ENCODE measurements at places on chromosomes 5 and 9.
A peak's percentile ranks its signal among the peaks of the same experiment; 100 is the strongest.

DNA sequence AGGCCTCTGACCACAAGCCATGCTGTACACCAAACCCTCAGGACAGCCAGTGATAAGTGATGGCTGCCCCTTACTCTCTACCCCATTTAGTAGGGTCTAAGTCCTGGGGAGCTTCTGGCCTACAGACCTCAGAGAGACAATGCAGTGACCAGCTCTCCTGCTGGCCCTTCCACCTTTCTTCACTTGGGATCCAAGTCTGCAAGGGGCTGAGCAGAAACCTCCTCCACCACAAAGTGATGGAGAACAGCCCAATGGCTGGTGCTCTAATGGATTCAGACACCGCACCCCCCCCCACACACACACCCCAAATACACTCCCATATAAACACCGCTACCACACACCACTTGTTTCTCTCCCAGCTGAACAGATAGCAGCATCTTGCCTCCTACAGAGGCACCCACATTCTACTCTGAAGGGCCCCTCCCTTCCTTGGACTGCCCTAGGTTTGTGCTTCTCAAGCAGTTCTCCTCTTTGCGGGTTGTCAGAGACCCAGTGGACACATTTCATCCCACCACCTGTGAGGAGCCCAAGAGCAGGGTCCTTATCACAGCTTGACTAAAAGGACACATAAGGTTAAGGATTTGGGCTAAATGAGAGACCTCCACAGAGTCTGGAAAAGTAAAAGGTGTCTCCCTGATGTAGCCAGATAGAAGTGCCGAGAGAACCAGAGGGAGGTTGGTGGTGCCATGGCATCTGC, 1.3 kb upstream of the PDLIM4 start:
- DNase-seq: no peak

- no peak for DNase-seq
Measured at GRCh38 chr5:134584662-134585061, 48.0 kb downstream of the SAR1B start.

- DNase-seq: no peak
Measured at GRCh38 chr5:154970759-154971158, 29.9 kb downstream of the MRPL22 start.

GRCh38 chr5:157993201-157993600, 134.3 kb upstream of the CLINT1 start:
- no peak for DNase-seq

GRCh38 chr5:33738097-33738496, 153.7 kb downstream of the ADAMTS12 start:
- DNase-seq: no peak

GRCh38 chr5:108696951-108697715, 50.6 kb upstream of the FER start:
- DNase-seq: no peak

DNA sequence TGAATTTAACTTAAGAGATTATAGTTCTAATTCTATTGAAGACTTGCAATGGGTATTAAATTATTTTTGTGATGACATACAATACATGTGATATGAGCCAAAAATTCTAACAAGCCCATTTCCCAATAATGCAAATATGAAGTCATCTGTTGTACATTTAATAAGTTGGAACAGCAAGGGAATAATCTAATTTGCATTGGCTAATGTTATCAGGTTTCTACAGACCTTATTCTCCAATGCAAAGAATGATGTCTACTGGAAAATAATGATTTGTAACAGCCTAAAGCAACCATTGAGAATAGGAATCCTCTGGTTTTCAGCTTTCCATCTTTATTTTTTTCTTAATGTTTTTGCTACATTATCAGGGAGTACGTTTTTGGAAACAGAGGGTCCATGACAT, 89.1 kb upstream of the MINAR2 start:
- no peak for DNase-seq

GRCh38 chr9:92717201-92718085, 47.2 kb downstream of the BICD2 start:
- no peak for DNase-seq

DNA sequence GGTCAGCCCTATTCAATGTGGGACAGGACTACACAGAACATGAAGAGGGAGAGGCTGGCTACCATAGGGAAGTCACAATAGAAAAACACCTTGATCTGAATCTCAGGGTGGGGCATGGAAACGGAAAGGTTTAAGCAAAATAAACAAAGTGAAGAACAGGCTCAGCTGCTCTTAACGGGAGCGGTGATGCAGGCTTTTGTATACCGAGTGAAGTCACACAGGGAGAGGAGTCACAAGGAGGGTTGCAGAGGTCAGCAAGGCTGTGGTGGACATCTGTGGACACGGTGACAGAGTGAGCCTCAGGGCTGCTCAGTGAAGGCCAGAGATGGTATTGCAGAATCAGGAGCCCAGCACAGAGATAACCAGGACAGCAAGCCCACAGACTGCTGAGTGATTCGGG, 30.6 kb upstream of the SEMA4D start:
- DNase-seq: no peak

DNA sequence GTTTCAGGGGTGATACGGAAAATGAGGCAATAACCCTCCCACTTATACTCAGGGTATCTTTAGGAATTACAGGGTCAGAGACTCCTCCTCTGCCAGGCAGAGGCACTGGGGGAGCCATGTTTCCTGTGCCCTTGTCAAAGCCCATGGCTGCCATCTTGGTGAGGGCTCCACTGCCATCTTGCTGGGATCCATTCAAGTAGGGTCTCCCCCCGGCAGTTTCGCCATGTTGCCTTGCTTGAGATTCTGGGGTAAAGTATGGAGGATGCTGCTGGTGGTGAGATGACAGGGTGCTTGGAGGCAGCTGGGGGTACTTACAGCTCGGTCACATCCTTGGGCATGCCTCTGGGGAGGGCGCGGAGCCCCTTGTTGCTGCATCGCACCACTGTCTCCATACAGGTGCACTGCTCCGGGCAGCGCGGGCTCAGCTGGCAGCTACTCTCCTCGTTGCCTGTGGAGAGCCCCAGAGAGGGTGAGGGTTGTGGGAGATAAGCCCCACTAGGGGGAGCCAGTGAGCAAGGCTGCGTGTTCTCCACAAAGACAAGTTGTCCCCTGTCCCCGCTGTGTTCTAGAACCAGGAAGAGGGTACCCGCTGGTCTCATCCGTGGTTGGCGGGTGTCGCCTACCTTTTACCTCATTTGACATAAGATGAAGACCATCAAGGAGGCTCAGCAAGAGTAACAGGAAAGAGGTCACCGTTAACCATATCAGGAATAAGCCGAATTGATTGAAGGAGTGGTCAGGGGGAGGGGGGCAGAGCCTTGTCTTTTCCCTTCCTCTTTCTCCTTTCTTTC, 169.0 kb upstream of the PANK3 start:
- peak; percentile 52 for DNase-seq

DNA sequence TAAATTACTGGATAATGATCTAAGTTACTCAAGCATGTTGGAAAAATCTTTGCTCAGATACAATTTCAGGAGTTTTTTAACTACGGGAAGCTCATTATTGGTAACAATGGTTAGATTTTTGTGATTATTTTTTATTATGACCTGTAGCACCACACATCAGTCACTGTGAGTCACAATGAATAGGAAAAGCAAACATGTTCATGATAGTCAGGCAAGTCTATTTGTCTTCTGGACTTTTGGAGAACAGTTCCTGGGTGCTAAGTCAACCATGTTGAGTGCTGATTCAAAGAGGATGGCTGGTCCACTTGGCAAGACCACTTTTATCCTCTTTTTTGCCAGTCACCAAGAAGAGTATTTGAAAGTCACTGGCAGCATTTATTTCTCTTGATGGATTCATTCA, 403.2 kb downstream of the KIF4B start:
- no peak for DNase-seq

GRCh38 chr9:84323858-84324257, 16.7 kb downstream of the SLC28A3 start:
- no peak for DNase-seq

GRCh38 chr5:10671041-10672008, 89.7 kb downstream of the DAP start:
- no peak for DNase-seq

GRCh38 chr9:26210338-26210851, 532.2 kb upstream of the TUSC1 start:
- DNase-seq: no peak

- DNase-seq: no peak
Measured at GRCh38 chr9:70494221-70494620, 79.8 kb upstream of the KLF9 start.

DNA sequence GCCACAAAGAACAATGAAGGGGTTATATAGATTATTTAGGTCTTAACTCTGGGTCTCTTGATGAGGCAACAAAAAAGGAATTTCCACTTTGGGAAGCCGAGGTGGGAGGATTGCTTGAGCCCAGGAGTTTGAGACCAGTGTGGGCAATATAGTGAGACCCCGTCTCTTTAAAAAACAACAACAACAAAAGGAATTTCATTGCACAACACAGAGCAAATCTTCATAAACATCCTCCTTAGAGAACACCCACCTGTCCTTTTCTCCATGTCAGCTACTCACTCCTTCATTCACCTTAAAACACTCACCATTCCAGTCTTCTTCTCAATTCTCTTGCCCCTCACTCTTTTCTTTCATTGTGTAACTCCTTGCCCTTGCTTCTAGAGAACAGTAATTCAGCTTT, 39.8 kb upstream of the CEMIP2 start:
- no peak for DNase-seq

- no peak for DNase-seq
Measured at GRCh38 chr5:32960340-32961058, 249.4 kb downstream of the NPR3 start.

- peak; percentile 6 for DNase-seq
Measured at GRCh38 chr5:129135633-129136032, 41.1 kb downstream of the ISOC1 start.

DNA sequence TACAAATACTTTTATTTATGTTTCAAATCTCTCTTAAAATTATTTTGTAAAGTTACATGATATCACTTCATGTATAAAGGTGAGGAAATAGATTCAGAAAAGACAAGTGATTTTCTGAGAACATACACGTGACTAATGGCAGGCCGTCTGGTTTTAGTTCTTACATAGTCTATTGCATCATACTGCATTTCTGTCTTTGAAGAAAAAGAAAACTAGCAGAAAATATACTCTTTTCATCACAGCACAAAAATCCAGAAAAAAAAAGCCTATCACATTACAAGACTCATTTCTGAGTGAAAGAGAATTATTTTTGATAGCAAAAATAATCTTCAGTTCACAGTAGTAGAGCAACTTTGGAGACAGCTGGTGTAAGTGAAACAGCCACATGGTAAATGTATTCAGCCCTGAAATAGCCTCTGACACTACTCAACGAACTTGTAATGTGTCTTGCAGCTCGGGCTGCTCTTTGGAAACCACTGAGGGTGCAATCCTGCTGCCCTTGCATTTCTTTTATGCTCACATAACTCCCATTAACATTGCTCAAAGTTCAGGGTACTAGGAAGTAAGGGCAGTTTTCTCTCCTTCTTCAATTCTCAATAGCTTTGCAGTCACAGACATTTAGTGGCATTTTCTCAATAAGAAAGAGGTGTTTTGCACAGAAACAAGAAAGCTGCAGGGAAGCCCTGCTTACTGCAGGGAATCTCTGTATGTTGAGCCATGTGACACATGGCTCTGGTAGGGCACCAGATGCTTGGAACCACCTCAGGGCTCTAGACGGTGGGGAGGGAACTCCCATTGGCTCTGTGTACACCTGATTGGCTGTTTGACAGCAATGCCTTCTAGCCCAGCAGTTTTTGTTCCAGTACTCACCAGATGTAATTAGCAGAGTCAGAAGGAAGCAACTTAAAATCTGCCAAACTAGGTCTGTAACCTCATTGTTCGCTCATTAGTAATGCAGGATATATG, 845.3 kb upstream of the PTPRD start:
- DNase-seq: no peak

- no peak for DNase-seq
Measured at GRCh38 chr9:137390553-137391410, 32.2 kb downstream of the EXD3 start.

DNA sequence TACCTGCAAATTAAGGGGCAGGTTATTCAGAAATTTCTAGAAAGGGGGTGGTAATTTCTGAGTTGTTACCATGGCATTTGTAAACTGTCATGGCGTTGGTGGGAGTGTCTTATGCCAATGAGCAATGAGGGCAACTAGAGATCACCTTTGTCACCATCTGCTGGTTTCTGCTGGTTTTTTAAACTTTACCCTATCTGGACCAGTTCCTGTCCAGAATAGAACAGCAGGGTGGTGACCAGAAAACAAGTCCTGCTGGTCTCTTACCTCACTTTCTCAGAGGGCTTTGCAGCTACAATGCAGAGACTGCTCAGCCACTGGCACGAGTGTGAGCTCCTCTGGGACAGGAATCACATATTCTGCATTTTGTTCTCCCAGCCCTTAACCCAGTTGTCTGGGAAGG, 51.4 kb downstream of the FAM114A2 start:
- no peak for DNase-seq

- DNase-seq: no peak
Measured at GRCh38 chr9:138046641-138047301, 169.2 kb downstream of the CACNA1B start.

GRCh38 chr9:109558718-109559151, 60.6 kb upstream of the PTPN3 start:
- no peak for DNase-seq

DNA sequence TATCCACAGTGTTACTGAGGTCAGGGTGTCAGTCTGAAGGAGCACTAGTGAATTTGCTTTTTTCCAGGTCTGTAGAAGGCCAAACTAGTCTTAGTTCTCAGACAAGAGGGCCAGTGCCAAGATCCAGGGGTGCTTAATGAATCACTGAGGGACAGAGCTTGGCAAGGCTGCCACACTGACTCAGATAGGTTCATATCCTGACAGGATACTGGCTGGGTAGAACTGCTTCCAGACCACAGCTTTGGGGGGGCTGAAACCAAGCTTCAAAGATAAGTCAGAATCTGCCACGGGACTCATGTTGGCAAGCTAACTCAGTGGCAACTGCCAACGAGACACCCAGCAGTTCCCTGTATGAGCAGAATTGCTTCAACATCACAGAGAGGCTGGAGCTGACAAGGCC, 1125.4 kb downstream of the EFNA5 start:
- no peak for DNase-seq

GRCh38 chr9:121840838-121841760, 189.7 kb downstream of the DAB2IP start:
- no peak for DNase-seq

GRCh38 chr9:92897323-92897722, 19.5 kb upstream of the ZNF484 start:
- DNase-seq: no peak

DNA sequence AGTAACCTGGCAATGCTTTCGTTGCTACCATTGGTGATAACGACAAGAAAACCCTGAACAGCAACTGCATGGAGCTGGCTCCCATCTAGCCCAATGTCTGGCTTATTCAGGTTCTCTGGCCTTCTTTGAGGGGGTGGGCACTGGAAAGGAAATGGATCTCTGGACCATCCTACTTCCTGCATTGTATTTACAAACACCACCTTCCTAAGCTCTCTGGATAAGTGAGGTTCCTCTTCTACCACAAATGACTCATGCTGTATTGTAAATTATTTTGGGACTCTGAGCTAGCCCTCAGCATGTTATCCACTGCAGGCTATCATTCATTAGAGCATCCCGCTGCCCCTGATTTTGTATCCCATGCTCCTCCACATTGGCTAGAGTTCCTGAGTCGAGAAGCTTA, 136.9 kb upstream of the KLF9 start:
- no peak for DNase-seq

- DNase-seq: no peak
Measured at GRCh38 chr5:135344349-135344748, 54.7 kb downstream of the MACROH2A1 start.

- no peak for DNase-seq
Measured at GRCh38 chr5:112532654-112533360, 113.7 kb upstream of the EPB41L4A start.

GRCh38 chr5:79032031-79032695, 37.3 kb downstream of the DMGDH start:
- DNase-seq: no peak
